ENCODE measurements at places on chromosomes 3 and 15.
A peak's percentile ranks its signal among the peaks of the same experiment; 100 is the strongest.

DNA sequence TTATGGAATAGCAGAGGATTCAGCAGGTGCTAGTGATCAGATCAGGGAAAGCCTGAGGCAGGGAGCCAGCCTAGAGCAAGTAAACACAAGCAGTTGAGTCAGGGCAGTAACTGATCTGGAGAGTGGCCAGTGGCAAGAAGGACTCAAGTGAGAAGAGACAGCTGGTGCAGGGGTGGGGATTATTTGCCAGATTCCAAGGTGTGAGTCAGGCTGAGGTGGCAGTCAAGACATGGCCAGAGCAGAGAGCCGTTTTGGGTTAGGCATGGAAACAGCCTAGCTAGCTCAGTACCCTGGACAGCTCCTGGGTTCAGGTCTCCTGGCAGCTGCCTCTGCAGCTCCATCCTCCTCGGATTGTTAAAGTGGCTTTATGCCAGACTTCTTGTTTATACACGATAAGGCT, 281.9 kb upstream of the ONECUT1 start:
- peak; percentile 42 for DNase-seq

DNA sequence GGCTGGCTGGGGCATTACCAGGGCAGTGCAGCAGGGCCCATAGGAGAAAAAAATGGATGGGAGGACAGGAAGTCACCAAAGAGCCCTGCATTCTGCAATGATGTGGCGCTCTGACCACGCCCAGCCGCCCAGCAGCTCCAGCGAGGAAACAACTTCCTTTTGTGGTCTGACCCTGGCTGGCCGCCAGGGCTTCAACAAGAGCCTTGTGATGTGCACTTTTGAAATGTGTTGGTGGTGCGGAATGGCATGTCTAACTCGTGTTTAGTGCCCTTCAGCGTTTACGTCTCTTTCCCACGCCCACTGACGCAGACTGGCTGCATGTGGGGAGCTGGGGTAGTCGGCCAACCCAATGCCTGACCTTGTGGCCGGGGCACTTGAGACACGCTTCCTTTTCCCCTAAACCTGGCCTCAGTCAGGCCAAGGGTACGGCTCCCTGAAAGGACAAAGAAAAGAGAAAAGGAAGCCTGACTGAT, 81.9 kb upstream of the CTNNB1 start:
- DNase-seq = peak; percentile 79

GRCh38 chr15:101078669-101079323, 159.6 kb downstream of the LRRK1 start:
- DNase-seq = no peak

- DNase-seq = no peak
These were observed 5.3 kb downstream of the ULK3 start for GRCh38 chr15:74837482-74838136.

- DNase-seq = no peak
These were observed 460.3 kb upstream of the PROK2 start for GRCh38 chr3:72245183-72245811.

DNA sequence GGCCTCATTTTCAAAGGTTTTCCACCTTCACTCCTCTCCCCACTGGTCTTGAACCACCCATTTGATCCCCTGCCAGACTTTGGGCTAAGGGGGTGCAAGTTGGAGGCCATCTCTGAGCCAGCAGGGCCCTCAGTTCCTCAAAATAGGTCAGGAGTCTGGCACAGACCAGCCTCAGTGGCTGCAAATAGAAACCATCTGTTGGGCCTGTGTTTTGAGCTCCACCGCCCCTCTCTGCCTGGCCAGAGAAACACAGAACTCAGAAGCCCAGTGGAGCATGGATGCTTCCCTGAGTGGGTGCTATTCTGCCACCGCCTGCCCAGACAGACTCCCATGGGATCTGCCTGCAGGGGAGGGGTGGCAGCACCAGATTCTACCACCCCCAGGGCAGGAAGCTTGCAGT, 56.3 kb downstream of the CORO2B start:
- no peak for DNase-seq

GRCh38 chr3:152505926-152506325, 237.2 kb downstream of the MBNL1 start:
- no peak for DNase-seq

DNA sequence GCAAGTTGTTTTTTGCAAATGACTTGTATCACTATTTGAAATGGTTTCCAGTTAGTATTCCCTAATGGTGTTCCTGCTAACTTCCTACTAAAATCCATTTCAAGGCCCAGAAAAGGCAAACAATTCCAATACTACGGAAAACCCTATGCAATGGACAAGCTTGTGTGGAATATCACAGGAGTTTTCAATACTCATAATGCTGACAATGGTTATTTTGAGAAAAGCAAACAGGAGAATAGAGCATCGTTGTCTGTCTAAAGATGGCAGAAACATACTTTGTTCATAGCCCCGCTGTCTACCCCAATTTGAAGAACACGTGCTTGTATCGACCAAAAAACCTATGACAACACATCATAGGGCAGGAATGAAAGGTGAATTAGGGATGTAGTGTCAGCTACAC, 327.9 kb downstream of the CHST2 start:
- DNase-seq = no peak

GRCh38 chr15:67100801-67101581, 35.6 kb downstream of the SMAD3 start:
- no peak for DNase-seq

DNA sequence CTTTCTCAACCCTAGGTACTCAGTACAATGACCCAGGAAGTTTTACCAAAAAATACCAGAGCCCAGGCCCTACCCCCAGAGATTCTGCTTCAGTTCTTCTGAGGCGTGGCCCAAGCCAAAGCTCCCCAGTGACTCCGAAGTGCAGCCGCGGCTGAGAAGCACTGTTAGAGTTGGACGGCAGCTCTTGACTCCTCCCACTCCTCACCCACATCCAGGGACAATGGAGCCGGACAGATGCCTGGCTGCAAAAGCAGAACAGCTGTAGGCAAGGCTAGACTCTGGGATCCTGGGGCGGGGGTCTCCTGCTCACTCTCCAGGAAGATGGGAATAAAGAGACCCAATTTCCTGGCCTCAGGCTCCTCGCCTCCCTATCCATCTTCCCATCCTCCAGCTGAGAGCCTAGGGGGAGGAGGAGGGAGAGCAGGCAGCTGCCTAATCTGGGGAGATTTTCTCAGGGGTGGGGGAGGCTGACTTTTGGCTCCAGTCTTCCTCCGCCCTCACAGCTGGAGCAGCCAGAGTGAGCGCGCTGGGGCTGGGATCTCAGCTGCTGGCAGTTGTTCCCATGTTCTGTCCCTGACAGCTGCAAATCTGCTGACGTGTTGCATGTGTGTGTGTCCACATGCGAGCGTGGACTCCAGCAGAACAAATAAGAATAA, 223.8 kb downstream of the OPA1 start:
- DNase-seq = no peak

- DNase-seq = no peak
These were observed 689.3 kb upstream of the CCDC54 start for GRCh38 chr3:106687905-106688304.

DNA sequence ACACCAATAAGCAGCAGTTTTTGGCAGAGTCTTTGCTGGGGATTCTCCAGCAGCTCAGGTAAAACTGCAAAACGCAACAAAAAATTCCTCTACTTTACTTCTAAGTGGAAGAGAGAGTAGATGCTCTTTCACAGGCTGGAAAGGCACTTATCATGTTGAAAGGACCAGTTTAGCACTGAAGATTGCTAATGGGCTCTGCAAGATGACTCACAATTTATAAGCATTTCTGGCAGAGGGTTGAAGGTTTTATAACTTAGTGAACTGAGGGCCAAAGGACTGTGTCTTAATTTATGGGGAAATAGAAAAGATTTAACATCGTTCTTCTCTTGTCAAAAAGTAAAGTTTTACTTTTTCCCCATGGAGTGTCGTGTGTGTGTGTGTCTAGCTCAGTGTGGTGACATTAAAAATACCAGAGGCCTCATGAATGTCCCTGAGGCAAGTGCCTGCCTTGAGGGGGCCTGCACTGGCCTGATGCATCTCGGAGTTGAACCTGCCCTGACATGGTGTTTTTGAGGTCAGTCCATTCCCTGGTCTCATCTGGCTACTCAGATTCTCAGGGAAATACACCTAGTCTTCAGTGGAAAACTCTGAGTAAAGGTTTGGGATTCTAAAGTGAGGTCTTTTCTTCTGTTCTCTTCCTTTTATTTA, 1092.0 kb downstream of the NAALADL2 start:
- DNase-seq = no peak

GRCh38 chr15:81032355-81032754, 31.6 kb downstream of the TLNRD1 start:
- no peak for DNase-seq

DNA sequence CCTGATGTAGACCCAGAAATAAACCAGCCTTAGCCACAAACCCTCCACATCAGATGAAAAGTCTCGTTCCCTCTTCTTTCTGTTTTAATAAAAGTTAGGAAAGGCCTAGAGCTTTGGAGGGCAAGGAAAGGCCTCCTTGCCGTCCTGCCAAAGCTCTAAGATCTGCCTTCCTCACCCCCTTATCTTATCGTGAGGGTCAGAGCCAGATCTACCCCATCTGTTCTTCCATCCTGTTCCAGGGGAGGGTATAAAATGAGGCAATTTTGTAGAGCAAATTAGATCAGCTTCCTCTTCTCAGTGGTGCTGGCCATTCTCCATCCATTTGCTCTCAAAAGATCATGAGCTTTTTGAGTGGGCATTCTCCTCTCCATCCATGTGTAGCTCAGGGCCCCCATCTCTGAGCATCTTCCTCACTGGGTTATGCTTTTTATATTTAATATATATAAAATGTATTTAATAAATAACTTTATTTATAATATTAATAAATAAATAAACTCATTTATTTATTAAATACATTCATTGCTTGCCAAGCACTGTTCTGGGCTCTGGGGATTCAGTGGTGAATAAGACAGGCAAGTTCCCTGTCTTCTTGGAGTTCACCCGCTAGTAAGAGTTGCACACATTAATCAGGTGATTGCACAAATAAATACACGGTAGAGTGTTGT, 2.0 kb upstream of the SLC24A1 start:
- DNase-seq = no peak

GRCh38 chr3:117366574-117366973, 657.0 kb downstream of the TUSC7 start:
- no peak for DNase-seq

- no peak for DNase-seq
These were observed 72.1 kb downstream of the ABTB1 start for GRCh38 chr3:127744875-127745274.

- no peak for DNase-seq
These were observed 52.0 kb upstream of the CCNB2 start for GRCh38 chr15:59052915-59053407.

GRCh38 chr3:113594066-113594465, 61.7 kb downstream of the SIDT1 start:
- DNase-seq = no peak

- no peak for DNase-seq
These were observed 6.9 kb downstream of the CXCR6 start for GRCh38 chr3:45950131-45950530.

DNA sequence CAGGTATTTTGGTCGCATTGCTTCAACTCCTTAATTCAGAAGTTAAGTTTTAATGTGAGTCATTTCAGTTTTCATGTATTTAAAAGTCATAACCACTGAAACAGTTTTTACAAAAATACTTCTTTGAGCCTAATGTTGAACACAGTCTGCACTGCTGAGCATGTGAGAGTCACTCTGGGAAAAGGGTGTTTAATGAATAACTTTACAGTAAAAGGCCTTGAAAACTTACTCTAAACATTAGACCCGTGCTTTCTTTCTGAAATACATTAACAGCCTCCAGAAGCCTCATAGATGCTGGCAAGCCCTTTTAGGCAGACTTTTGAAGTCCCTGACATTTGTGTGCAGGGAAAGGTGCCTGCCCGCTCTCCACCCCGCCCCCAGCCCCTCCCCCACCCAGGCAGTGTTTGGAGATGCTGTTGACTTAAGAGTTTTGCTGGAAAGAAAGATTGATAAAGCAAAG, 68.9 kb upstream of the NR2F2 start:
- DNase-seq = no peak

DNA sequence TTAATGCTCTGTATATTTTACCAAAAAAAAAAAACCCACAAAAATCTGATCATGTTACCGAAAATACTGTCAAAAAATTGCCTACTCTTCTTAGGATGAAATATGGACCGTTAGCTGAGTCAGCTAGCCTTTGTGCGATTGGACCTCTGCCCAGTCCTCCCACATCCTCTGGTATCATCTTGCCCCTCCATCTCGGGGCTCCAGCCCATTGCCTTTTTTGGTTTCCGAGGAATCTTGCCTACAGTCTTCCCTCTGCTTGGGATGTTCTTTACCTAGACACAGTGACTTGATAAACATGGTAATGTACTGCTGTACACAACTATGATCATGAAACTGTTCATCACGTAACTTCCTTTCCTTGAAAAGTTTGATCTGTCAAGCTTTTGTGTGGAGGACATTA, 371.4 kb downstream of the SV2B start:
- no peak for DNase-seq

DNA sequence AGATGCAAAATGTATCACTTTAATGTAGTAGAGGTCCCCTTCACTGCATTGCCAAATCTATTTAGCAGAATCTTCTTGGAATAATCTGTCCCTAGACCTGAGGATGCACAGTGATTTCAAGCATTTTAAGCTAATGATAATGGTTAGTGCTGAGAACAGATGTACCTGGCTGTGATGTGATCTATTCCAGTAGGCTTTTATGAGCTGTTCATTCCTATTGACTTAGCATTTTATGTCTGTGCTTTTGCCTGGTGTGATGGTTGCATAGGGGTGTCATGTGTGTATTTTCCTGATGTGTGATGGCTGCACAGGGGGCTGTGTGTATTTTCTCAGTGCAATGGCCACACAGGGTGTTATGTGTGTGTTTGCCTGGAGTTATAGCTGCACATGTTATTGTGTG, 272.9 kb downstream of the TIGIT start:
- no peak for DNase-seq

DNA sequence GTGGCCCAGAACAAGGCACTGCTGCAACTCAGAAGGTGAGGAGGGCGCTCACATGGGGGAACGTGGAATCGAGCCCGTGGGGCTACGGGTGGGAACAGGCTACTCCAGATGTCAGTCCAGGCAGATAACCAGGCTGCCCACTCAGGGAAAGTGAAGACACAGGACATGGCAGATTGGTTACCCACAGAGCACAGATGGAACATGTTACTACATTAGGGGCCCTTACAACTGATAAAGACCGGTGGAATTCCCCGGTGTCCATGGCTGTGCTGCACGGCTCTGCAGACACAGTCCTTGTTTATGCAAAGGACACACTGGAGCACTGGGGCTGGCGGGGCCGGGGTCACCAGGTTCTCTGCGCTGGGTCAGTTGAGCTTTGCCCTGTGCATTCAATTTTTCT, 36.9 kb downstream of the PCSK6 start:
- no peak for DNase-seq

- DNase-seq = no peak
These were observed 303.0 kb upstream of the TPRG1 start for GRCh38 chr3:188868803-188869202.
